ENCODE measurements at places on chromosomes 2 and 18. TPM values are rescaled to one million over a fixed set of nuclear protein-coding genes. Genes with fewer than 3 reads are reported as not detected.

The GPR45 gene
- polyA plus RNA-seq = not detected

The SMARCAL1 gene
- 3.3 TPM for polyA plus RNA-seq

The ZNF521 gene
- 4.3 TPM for polyA plus RNA-seq

The CCDC121 gene
- polyA plus RNA-seq = 2.7 TPM

The CLHC1 gene
- 3.0 TPM for polyA plus RNA-seq

The CFC1 gene
- polyA plus RNA-seq = 0.39 TPM

The CYRIA gene
- 9.6 TPM for polyA plus RNA-seq

The CLK1 gene
- polyA plus RNA-seq = 83.9 TPM

The PSD4 gene
- 0.04 TPM for polyA plus RNA-seq

The OTOS gene
- polyA plus RNA-seq = not detected

The LMAN1 gene
- 9.1 TPM for polyA plus RNA-seq

The ACMSD gene
- polyA plus RNA-seq = not detected

The INO80C gene
- 15.0 TPM for polyA plus RNA-seq

The RESP18 gene
- polyA plus RNA-seq = 6.5 TPM

The HOXD3 gene
- polyA plus RNA-seq = not detected

The KCNJ13 gene
- polyA plus RNA-seq = 4.3 TPM

The CLEC4F gene
- polyA plus RNA-seq = not detected

The CPLX4 gene
- 1.4 TPM for polyA plus RNA-seq

The IL37 gene
- not detected for polyA plus RNA-seq

The SPP2 gene
- polyA plus RNA-seq = not detected

The EVX2 gene
- polyA plus RNA-seq = not detected

The MEIS1 gene
- 9.2 TPM for polyA plus RNA-seq

The VWA3B gene
- 0.04 TPM for polyA plus RNA-seq

The FAM110C gene
- polyA plus RNA-seq = 2.0 TPM

The RGPD8 gene
- 0.31 TPM for polyA plus RNA-seq

The TTN gene
- polyA plus RNA-seq = 0.55 TPM

The STARD6 gene
- not detected for polyA plus RNA-seq

The RNU2-63P gene
- not detected for polyA plus RNA-seq

The ST8SIA3 gene
- 381 TPM for polyA plus RNA-seq

The GPR55 gene
- polyA plus RNA-seq = not detected

The SERPINB4 gene
- polyA plus RNA-seq = not detected

The DUSP2 gene
- polyA plus RNA-seq = not detected

The POTEI gene
- polyA plus RNA-seq = 0.67 TPM

The SOX11 gene
- 0.60 TPM for polyA plus RNA-seq

The MOGAT1 gene
- not detected for polyA plus RNA-seq

The TLX2 gene
- not detected for polyA plus RNA-seq

The HOXD10 gene
- polyA plus RNA-seq = not detected

The FZD7 gene
- 3.3 TPM for polyA plus RNA-seq

The IL1RL1 gene
- not detected for polyA plus RNA-seq

The FBXO48 gene
- 0.90 TPM for polyA plus RNA-seq

The GRB14 gene
- 5.9 TPM for polyA plus RNA-seq

The PRR30 gene
- not detected for polyA plus RNA-seq

The EPAS1 gene
- 1.0 TPM for polyA plus RNA-seq

The CABYR gene
- polyA plus RNA-seq = 7.1 TPM

The PLCD4 gene
- 13.9 TPM for polyA plus RNA-seq

The TP53I3 gene
- polyA plus RNA-seq = 1.3 TPM

The LHCGR gene
- polyA plus RNA-seq = not detected

The ZNF385B gene
- polyA plus RNA-seq = 25.8 TPM
